Esophagus muscularis mucosa (tissue), 4 donors: ENCODE measurements at places on chromosomes 5 and 9. TPM values are rescaled to one million over a fixed set of nuclear protein-coding genes. Genes with fewer than 3 reads are reported as not detected.

SLC4A9 gene
- not detected for total RNA-seq

GRM6 gene
- not detected for total RNA-seq

LPAR1 gene
- total RNA-seq: 44.4 TPM

IL7R gene
- 4.2 TPM for total RNA-seq

FAM221B gene
- total RNA-seq: not detected

EQTN gene
- not detected for total RNA-seq

PCA3 gene
- total RNA-seq: under 0.01 TPM

IL4 gene
- total RNA-seq: not detected

PLPP7 gene
- 22.5 TPM for total RNA-seq

CER1 gene
- not detected for total RNA-seq

DNA sequence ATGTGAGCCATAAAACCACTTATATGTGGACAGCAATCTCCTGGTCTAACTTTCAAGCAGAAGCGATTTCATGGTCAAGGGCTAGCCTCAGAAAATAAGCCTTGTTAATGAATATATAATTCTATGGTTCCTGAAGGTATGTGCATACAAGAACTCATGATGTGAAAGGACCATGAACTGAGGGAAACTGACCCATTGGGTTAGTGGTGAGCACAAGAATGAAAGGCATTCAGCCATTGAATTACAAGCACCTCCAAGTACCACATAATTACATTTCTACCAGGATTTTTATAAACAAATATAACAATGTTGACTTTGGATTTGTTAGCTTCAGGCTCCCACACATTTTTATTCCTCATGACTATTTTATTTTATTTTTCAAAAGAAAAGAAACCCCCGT, 459.0 kb downstream of the TLE4 start:
- DNase-seq: no peak

- no peak for DNase-seq
Measured at GRCh38 chr9:116027951-116028350, 125.6 kb upstream of the PAPPA start.

DNA sequence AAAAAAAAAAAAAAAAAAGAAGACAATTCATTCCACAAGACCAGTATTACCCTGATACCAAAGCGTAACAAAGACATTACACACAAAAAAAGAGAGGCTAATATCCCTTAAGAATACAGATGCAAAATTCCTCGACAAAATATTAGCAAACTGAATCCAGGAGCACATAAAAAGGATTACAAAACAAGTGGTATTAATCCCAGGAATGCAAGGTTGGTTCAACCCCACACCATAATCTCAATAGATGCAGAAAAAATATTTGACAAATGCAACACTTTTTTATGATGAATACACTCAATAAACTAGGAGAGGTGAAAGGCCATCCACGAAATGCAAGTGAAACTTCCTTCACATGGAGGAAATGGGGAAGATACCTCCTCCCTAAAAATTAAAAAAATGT, 80.1 kb upstream of the TLR4 start:
- no peak for DNase-seq

- no peak for DNase-seq
Measured at GRCh38 chr5:169716287-169716686, 79.2 kb downstream of the DOCK2 start.

GRCh38 chr5:6439588-6440550, 8.8 kb upstream of the UBE2QL1 start:
- no peak for DNase-seq

DNA sequence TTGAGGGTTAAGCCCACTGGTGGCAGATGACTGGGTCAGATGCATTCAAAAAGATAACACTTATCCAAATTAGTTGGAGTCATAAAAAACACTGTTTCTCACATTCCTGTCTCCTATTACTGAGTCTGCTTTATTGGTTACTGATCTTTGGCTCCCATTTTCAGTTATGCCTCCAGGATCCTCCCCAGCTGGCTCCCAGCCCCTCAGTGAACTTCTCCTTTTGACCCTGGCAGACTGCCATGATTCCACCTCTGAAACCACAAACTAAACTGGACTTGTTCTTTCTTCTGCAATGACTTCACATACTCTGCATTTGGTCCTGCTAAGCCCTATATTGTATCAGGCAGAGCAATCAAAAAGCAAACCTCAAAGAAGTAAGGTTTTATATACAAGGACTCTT, 860.8 kb upstream of the DMAC1 start:
- no peak for DNase-seq

- peak; percentile 96 for DNase-seq
Measured at GRCh38 chr5:172443441-172444109, 10.8 kb downstream of the SH3PXD2B start.

DNA sequence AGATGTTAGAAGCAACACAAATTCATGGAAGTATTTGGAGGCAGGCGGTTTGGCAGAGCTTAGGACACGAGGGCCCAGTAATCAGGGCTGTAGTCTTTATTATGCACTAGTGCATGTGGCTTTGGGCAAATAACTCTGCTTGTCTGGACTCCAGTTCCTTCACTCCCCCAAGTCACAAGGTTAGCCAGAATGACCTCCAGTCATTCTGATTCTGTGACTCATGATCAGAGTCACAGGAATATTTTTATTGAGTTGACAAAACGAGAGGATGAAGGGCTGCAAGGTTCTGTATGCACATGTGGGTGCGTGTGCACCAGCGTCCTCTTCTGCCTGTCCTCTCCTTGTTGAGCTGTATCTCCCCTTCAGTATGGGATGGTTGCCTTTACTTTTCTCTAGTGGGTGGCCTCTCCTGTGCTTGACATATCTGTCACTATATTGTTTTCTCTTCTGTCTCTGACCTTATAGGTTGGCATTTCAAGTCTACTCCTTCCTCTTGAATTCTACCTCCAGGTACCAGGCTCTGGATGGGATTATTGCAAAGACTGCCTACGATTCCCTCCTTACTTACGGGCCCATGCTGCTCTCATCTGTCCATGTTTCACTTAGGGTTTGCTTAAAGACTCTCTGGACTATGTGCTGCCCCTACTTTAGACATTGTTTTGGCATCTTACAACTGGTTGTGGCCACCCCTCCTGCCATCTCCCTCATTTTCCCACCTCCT, 94.6 kb downstream of the KDM4C start:
- no peak for DNase-seq

DNA sequence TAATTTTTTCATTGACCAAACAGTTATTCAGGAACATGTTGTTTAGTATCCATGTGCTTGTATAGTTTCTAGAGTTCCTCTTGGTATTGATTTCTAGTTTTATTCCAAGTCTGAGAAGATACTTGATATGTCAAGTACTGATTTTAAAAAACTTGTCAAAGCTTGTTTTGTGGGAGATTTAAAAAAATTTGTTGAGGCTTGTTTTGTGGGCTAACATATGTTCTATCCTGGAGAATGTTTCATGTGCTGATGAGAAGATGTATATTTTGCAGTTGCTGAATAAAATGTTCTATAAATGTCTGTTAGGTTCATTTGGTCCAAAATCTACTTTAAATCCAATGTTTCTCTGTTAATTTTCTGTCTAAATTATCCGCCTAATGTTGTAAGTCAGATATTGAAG, 1065.1 kb upstream of the WWC1 start:
- DNase-seq: no peak

- no peak for DNase-seq
Measured at GRCh38 chr5:173928871-173929574, 40.9 kb downstream of the CPEB4 start.

DNA sequence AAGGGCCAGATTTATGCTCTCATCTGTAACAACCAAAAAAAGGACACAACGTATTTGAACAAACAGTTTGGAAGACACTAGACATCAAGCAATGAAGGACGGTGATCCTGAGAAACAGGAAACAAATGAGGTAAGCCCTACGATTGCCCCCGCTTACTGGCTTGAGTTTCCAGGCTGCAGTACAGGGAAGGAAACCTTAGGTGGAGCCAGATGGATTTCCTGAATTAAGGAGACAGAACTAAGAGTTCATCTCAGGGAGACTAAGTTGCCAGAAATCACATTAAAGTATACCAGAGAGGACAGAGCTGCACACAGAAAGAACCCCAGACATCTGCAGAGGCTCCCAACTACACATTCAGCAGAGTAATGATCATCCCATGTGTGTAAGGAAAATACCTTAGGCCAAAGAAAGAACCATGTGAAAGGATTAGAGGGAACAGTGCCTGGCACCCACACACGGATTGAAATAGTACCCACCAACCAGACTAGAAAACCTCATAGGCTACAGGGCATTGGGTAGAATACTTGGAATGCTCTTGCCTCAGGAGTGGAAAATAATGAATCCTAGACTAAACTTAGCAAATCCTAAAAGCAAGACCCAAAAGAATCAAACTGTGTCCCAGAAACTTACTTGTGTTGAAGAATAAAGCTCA, 99.3 kb upstream of the NIPBL start:
- DNase-seq: no peak

- DNase-seq: no peak
Measured at GRCh38 chr5:14665101-14665822, 744 bp downstream of the OTULIN start.

- DNase-seq: no peak
Measured at GRCh38 chr9:37622462-37622861, 28.3 kb upstream of the FRMPD1 start.

GRCh38 chr5:153122403-153122802, 368.1 kb upstream of the GRIA1 start:
- DNase-seq: no peak

GRCh38 chr9:9792144-9792857, 820.5 kb downstream of the PTPRD start:
- no peak for DNase-seq

GRCh38 chr9:70760228-70760627, 345.8 kb upstream of the KLF9 start:
- no peak for DNase-seq

DNA sequence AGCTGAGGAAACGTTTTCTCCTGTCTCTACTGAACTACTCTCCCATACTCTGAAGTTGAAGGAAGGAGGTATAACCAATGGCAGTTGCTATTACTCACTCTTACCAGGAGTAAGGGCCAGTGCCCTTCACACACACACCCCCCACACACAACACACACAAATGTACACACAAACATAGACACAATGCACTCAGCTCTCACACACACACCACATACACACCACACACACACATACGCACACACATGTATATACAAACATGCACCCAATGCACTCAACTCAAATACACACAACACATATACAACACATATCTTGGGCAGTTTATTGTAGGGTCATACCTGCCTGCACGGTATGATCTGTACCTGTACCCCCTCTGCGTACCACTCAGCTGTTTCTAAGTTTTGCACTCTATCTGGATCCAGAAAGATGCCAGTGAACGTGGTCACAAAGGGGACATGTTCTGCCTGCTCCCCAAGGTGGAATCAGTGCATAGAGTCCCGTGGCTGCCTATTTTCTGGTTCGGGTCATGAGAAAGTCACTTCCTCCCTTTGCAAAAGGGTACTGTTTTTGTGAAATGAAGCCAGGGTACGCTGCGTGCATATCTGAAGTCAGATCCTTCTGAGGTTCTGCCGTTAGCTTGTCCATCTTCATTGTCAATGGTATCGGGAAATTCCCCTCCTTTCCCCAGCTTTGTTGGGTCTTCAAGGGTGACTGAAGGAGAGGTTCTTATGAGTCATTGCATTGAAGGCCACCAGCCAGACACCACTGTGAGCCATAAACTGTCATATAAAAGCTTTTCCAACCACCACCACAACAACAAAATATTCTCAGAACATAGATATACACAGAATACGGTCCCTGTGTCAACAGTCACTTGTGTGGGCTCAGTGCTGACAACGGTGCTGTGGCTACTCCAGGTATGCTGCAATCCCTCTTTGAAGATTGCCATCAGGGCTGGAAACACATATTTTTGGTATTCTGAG, 131.9 kb downstream of the UGCG start:
- no peak for DNase-seq

- no peak for DNase-seq
Measured at GRCh38 chr9:81597419-81598122, 91.8 kb downstream of the TLE1 start.
